NCI-H460 (cell line): ENCODE measurements at places on chromosomes 1 and 21. TPM values are rescaled to one million over a fixed set of nuclear protein-coding genes. Genes with fewer than 3 reads are reported as not detected.
A peak's percentile ranks its signal among the peaks of the same experiment; 100 is the strongest.

LCE1A gene
- total RNA-seq: not detected in 2 replicates

- no peak for DNase-seq
These were observed 777 bp upstream of the PLA2G2F start for GRCh38 chr1:20138346-20138745.

GRCh38 chr1:75625795-75626194 is 14.9 kb upstream of the SLC44A5 start:
- no peak for DNase-seq

CD101 gene
- 0.17 TPM in 1 of 2 replicates, not detected in the other for total RNA-seq

GRCh38 chr1:83515578-83516154 is 483.3 kb downstream of the TTLL7 start:
- DNase-seq: no peak

GRCh38 chr1:7975212-7975865 is 13.8 kb downstream of the PARK7 start:
- peak; percentile 81 for DNase-seq

S100A5 gene
- 0.30 TPM in 1 of 2 replicates, not detected in the other for total RNA-seq

CHTOP gene
- total RNA-seq: 82.8 and 101 TPM in 2 replicates

- no peak for DNase-seq
These were observed 25.8 kb upstream of the MYCL start for GRCh38 chr1:39927538-39927937.

DNA sequence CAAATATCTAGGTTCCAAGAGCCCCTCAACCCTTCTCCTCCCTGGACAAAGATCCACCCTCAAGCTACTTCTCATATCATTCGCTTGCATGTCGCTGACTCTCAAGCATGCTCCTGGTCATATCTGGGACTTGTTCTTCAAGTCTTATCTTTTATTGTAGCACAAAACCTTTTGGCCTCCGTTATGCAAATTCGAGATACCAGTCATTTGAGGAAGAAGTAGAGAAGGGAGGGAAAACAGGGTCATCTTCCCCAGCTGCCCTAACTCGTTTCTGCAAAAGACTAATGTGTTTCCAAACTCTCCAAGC is 63.8 kb upstream of the ETS2 start:
- DNase-seq: no peak

- DNase-seq: no peak
These were observed 3.1 kb upstream of the MROH9 start for GRCh38 chr1:170932236-170932635.

DNA sequence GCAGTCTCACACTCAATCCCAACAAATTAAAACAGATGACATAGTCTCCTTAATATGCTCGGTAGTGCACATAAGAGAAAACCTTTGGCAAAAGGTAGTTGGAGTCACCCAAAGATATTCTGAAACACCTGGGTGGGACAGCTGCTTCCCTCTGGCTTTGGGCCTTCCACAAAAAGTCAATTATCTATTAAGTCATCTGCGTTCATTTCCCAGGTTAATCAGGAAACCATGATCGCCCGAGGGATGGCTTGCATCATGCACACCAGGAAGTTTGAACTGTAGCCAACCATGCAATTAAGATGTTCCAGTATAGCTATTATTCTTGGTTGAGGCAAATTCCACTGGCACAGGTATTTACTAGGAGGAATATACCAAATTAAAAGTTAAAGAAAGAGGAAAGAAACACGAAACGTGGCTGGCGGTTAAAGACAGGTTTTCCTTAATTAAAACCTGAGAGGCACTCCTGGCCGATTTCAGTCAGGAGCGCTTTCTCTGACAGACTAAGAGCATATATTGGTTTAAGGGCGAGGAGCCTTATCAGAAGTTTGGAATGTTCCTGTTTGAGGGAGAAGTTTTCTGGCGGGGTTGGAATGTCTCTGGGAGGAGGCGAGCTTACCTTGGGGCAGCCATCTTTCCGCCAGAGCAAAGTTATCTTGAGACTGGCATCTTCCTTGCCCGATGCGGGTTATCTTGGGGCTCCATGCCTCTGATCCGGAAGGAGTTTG is 19.9 kb downstream of the CLDN17 start:
- DNase-seq: no peak

DNA sequence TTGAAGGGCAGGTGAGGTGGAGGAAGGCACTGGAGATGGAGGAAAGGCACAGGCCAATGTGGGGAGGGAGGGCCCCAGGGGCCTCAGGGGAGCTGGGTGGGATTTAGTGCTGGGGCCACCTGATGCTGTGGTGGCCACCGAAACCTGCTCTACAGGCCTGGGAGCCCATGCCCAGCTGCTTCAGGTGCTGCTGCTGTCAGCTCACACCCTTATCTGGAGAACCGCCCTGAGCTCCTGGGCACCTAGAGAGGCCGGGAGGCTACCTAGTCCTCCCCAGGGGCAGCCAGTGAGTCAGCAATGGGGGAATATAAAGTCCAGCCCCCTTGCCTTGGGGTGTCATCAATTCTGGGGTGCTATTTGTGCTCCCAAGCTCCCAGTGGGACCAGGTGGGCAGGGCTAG is 12.2 kb downstream of the FAM131C start:
- DNase-seq: no peak

C1orf185 gene
- total RNA-seq: not detected in 2 replicates

FBXO42 gene
- total RNA-seq: 13.3 and 19.9 TPM in 2 replicates

GRCh38 chr21:22885614-22886013 is 1887.4 kb downstream of the NCAM2 start:
- no peak for DNase-seq

GRCh38 chr1:11918799-11919519 is 7.3 kb downstream of the KIAA2013 start:
- no peak for DNase-seq

DNA sequence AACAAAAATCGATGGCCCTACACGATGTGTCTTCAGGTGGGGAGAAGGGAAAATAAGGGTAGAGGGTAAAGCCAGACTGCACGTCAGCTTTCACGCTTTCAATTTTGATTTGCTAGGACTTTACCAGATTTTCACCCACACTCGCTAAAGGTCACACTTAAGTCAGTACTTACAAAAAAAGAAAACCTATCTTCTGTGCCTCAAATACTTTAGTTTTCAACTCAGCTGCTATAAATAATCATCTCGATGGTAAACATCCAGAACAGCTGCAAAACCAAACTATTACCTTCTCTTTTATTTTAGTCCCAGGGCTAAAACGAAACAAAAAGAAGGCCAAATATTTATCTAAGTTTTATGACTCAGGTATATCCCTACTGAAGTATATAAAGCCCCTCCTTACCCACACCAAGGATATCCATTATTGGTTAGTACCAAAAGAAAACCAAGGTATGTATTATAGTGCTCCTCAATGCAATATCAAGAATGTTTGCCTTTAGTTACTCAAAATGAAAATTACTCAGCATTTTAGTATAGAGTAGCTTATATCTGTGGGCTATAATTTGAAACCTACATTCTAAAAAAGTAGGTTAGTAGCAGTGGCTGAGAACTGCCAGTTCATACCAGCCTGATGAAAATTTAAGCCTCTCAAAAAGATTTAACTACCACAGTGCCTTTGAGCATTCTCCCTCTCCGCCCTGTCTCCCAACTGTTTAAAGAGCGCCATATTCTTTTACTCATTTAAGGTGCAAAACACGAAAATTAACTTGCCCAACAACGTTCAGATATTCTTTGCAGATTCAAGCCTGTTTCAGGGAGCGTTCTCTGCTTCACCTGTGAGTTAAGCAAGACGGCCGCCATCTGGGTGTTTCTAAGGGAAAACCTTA is 1.5 kb downstream of the CSDE1 start:
- DNase-seq: no peak

LCE1F gene
- not detected in 2 replicates for total RNA-seq

POFUT2 gene
- 14.1 and 18.6 TPM in 2 replicates for total RNA-seq

GRCh38 chr1:15113146-15113545 is 40.4 kb upstream of the TMEM51 start:
- no peak for DNase-seq

DNA sequence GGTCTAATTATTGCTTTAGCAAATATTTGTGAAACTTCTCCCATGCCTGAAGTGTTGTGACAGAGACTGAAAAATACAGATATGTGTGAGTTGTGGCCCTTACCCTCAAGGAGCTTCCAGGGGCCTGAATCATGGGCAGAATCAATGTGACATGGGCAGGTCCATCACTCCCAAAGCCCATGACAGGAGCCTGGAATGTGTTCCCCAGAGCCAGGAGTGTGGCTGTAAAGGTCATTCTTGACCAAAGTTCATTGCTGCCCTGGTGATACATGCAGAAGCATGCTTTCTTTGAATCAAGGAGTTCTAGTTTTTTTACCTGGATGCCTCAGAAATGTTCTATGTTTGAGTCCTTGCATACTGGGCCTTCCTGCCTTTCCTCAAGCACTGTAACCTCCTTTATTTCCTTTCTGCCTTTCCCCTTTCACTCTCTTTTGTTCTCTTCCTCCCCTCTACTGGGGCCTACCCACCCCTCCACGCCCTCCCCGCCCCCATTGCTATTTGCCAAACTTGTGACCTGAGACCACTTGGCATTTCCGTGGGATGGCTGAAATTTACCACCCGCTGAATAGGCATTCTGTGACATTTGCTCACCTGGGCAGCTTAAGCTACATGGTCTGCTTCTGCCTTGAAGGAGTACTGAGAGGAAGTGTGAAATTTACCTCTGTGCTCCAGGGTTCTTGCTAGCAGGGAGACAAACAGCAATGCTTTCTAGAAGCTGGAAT is 19.7 kb downstream of the PBX1 start:
- no peak for DNase-seq

HPCAL4 gene
- 0.02 TPM in 1 of 2 replicates, not detected in the other for total RNA-seq

DNA sequence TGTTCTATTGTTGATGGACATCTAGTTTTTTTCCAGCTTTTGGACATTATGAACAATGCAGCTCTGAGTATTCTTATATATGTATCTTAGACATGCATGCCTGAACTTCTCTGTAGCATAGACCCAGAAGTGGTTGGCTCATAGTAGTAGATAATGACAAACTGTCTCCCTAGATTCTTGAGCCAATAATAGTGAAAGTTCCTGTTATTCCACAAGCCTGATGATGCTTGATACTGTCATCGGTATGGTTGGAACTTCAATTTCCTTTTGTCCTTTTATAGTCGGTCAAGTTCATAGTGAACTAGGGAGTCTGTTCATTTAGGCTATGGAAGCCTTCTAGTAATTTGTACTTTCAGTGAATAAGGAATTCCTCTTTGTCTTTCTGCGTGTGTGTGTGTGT is 56.8 kb downstream of the MTR start:
- no peak for DNase-seq

DNA sequence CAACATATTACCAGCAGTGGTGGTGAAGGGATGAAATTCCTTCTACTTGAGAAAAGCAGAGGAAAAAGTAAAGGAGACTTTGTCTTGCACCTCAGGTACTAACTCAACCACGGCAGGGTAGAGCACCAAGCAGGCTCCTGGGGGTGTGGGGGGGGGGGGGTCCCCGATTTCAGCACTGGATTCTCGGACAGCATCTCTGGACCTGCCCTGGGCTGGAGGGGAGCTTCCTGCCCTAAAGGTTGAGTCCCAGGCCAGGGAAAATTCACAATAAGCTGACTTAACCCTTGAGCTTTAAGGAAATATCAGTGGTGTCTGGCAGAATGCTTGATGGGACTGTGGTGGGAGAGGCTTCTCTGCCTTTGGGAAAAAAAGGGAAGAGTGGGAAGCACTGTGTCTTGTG is 233.2 kb upstream of the CXADR start:
- DNase-seq: no peak

CELF3 gene
- total RNA-seq: not detected in 2 replicates

- no peak for DNase-seq
These were observed 22.7 kb upstream of the NBL1 start for GRCh38 chr1:19621274-19621950.
